ENCODE measurements at places on chromosomes 12 and 14.
A peak's percentile ranks its signal among the peaks of the same experiment; 100 is the strongest.

DNA sequence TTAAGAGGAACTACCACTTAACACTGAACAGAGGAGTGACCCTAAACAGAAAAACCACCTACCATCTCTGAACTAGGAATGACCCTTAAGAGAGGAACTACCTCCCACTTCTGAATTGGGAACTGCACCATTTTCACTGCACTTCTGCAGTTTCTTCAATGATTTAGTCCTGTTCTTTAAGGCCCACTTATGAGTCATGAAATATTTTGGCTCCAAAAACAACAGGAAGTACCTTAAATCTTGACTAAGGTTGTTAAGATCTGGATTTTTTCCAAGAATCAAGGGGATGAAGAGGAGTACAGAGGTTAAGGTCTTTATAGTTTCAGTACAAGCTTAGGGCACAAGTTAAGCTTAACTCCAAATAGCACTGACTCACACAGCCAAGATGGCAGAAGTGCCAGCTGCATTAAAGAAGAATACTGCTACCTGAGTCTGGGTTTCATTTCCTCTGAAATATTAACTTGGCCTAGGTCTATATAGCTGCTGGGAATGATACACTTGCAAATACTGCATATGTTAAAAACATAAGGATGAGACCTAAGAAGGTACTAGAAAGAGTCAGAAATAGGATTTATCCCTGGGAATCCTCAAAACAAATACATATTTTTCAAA, 4.2 kb downstream of the NPC2 start:
- DNase-seq = no peak

- no peak for DNase-seq
These were observed 1126.1 kb downstream of the TMEM121 start for GRCh38 chr14:106652494-106652893.

GRCh38 chr14:50002926-50003212, 110.0 kb downstream of the ARF6 start:
- no peak for DNase-seq

DNA sequence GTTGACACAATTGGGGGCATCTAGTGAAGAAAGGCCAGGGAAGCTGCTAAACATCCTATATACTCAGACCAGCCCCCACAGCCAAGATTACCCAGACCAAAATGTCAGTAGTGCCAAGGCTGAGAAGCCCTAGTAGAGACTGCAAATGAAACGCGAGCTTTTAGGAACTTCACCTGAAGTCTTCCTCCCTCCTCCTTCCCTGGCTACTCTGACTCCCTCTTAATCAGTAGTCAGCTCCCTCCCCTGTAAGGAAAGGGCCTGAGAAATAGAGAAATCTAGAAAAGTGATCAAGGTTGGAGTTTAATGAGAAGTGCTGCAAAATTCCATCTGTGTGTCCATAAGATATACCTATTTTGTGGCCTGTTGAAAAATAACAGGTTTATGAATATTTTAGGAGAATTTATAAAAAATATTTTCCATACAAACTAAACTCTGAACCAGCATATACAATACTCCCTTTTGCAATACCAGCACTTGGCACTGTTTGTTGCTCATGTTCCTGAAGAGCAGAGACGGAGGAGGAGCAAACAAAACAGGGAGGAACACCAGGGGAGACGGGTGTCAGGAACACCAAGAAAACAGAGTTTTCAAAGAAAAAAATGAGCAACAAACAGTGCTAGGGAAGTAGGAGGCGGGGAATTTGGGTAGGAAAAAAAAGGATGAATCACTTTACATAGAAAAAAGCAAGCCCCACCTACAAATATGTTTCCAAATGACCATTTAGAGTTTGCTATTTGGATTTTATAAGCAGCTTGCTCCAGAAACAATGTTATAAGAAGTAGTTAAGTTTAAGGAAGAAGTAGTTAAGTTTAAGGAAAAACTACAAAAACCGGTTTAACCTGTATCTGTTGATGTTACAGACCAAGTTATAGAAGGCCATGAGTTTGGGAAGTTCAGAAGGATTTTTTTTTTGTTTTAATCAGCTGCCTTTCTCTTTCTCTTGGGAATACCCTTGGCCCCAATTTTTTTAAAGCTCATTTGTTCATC, 282.1 kb upstream of the GRIP1 start:
- DNase-seq = no peak

GRCh38 chr12:116694653-116695463, 43.0 kb downstream of the SPRING1 start:
- peak; percentile 52 for DNase-seq

DNA sequence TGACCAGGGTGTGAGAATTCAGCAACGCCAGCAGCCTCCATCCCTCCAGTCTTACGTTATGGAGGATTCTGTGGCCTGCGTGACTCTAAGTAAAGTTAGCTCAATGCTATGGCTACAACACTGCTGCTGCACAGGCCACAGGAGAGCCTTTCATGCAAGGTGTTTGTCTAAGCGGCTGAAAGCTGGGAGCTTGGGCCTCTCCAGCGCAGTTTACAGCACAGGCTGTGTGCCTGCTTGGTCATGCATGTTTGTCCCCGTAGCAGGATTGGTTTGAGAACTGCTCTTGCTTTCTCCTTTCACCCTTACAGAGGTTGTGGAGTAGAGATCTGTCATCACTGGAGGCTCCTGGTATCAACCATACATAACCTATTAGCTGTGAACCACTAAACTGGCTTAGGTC, 113.1 kb upstream of the TMCC3 start:
- no peak for DNase-seq

GRCh38 chr12:131799828-131800593, 28.2 kb upstream of the MMP17 start:
- DNase-seq = no peak

DNA sequence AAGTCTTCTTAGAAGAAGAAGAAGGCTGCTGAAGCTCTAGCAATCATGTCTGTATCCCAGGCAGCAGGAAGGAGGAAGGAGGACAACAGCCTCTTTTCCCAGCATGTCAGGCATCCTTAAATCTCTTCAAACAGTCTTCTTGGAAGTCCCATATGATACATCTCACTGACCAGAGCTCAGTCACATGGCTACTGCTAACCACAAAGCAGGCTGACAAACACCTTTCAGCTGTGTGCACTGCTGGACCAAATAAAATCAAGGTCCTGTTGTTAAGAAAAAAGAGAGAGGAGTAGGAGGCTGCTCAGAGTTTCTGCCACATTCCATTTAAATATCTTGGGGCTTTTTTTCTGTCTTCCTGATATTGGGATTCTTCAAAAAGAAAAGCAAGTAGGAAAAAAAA, 203.4 kb upstream of the PELI2 start:
- DNase-seq = no peak

- DNase-seq = no peak
These were observed 19.8 kb upstream of the SNAPC1 start for GRCh38 chr14:61742371-61742770.

DNA sequence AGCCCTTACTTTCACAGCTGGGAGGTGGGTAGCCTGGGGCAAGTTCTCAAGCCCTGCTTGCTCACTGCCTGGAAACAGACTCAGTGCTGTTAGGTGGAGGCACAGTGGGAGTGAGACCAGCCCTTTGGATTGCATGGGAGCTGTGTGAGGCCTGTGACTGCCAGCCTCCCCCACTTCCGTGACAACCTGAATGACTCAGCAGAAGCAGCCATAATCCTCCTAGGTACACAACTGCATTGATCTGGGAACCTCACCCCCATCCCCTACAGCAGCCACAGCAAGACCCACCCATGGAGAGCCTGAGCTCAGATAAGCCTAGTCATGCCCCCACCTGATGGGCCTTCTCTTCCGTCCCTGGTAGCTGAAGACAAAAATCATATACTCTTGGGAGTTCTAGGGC, 26.4 kb downstream of the ALG10 start:
- no peak for DNase-seq

- DNase-seq = no peak
These were observed 139.4 kb downstream of the PDE3A start for GRCh38 chr12:20507711-20508110.

DNA sequence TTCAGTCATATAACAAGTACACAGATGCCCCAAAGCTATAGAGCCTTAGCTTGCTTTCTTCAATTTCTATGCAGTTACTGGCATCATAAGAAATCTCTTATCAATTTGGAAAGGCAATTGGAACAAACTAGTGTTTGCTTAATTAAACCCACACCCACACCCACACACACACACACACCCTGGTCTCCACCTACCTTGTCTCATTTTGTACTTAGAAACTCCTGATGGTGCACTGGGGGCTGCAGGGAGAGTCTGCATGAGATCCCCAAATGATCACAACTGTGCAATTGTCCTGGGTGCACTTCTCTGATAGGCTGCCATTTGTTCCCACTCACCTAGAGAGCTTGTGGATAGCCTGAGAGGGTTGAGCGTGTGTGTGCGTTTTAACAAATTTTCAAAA, 40.5 kb upstream of the PTCSC3 start:
- no peak for DNase-seq

- peak; percentile 85 for DNase-seq
These were observed 132.7 kb upstream of the EEA1 start for GRCh38 chr12:93061473-93062419.

- DNase-seq = no peak
These were observed 149.2 kb upstream of the FBXO33 start for GRCh38 chr14:39581474-39581873.

- peak; percentile 43 for DNase-seq
These were observed 22.7 kb upstream of the KRT78 start for GRCh38 chr12:52871291-52872039.

DNA sequence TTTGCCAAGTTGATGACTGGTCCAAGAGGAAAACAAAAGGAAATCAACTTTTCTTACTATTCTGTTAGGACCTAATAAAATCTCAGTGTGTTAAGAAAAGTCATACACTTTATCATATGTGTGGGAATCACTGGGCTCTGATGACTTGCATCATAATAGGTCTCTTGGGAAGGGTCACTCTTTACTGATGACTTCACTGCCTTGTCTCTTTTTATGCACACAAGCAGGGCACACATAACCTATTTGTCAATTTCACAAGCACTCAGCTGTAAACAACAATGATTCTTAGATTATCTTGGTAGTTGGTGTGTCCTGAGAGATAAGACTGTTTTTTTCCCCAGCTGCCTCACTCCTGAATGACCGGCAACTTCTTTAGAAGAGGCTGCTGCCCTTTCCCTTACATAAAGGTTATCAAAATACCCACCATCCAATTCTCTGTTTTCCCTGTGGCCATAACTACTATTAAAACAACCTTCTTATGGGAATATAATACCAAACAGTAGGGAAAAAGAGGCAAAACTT, 50.9 kb upstream of the INSM2 start:
- DNase-seq = no peak

GRCh38 chr12:82954572-82954971, 267.9 kb downstream of the TMTC2 start:
- DNase-seq = no peak

GRCh38 chr12:108394196-108394595, 55.1 kb upstream of the CMKLR1 start:
- peak; percentile 58 for DNase-seq

- DNase-seq = peak; percentile 40
These were observed 1.5 kb downstream of the PLEKHA5 start for GRCh38 chr12:19131025-19131444.

DNA sequence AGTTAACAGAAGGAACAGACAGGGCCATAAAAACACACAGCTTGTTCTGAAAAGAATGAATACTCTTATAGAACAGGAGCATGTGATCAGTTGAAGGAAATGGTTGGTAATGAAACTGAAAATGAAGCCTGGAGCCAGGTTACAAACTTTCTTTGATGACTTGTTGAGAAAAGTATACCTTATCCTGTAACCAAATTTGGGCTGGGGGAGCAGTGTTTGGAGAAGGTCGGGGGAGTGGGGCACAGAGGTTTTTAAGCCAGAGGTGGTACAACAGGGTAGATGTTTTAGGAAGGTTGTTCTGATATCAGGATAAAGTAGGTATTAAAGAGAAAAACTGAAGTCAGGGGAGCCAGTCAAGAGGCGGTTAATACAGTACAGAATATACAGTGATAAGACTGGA, 8.2 kb downstream of the GOLT1B start:
- DNase-seq = no peak

DNA sequence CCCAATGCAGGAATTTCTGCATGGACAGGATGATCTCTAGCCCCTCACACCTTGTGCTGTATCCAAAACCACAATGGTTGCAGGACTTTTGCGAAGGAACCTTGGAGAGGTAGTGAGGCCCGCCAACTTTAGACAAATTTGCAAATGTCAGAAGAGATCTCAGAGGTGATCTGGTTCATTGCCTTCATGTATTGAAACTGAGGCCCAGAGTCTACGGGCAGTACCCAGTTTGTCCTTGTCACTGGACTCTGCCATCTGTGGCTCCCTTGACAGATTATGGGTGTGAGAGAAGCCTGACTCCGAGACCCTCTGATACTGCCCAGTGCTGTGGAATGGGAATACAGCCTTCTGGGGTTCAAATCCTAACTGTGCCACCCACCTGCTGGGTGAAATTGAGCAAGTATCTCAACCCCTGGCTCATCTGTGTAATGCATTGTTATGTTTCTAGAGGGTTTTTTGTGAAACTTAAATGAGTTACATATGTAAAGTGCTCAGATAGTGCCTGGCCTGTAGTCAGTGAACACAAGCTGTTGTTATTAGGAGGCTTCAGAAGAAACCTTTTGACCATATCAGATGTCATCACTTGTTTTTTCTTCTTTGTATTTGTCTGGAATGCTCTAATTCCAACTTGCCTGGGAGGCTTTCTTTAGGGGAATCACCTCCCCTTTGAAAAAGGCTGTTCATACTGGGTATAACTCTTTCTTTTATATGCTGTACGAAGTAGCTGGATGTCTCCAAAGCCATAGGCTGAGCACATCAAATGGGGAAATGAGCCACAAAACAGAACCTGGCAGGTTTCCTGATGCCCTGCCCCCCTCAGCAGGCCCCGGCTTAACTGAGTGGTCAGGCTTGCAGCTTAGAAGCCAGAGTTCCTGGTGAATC, 71.4 kb upstream of the SRSF5 start:
- no peak for DNase-seq

GRCh38 chr12:48826209-48826855, 8.0 kb downstream of the CACNB3 start:
- no peak for DNase-seq

DNA sequence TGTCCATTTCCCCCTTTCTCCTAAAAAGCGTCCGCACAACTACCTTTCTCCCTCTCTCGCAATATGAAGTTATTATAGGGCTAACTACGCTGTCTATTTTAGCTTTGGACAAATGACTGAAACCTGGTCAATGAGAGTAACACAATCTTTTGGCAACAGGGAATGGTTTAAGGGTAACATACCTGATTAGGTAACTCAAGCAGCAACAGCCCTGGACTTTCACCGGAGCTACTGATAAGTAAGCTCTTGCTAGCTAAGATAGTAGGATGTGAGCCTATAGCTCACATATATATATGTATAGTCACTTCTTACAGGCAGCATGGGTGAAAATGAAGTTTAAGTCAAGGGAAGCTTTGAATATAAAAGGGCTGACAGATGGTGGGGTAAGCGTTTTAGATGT, 313.0 kb downstream of the CEP128 start:
- DNase-seq = no peak

DNA sequence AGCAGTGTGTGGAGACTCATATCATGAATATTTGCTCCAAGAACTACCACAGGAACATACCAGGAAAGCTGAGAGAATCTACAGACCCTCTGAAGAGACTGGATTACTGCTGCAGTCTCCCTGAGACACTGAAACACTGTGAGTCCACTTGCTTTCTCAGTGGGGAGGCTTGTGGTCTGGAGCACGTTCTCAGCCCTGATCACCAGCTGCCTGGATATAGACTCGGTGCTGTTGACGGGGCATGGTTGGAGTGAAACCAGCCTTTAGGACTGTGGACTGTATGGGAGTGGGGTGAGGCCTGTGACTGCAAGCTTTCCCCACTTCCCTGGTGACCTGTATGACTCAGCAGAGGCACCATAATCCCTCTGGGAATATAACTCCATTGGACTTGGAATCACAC, 525.8 kb upstream of the FBXO33 start:
- no peak for DNase-seq
